ENCODE measurements at places on chromosomes 5 and 9.

- DNase-seq, result no peak
Observed at GRCh38 chr9:35273591-35273990, 111.8 kb downstream of the UNC13B start.

DNA sequence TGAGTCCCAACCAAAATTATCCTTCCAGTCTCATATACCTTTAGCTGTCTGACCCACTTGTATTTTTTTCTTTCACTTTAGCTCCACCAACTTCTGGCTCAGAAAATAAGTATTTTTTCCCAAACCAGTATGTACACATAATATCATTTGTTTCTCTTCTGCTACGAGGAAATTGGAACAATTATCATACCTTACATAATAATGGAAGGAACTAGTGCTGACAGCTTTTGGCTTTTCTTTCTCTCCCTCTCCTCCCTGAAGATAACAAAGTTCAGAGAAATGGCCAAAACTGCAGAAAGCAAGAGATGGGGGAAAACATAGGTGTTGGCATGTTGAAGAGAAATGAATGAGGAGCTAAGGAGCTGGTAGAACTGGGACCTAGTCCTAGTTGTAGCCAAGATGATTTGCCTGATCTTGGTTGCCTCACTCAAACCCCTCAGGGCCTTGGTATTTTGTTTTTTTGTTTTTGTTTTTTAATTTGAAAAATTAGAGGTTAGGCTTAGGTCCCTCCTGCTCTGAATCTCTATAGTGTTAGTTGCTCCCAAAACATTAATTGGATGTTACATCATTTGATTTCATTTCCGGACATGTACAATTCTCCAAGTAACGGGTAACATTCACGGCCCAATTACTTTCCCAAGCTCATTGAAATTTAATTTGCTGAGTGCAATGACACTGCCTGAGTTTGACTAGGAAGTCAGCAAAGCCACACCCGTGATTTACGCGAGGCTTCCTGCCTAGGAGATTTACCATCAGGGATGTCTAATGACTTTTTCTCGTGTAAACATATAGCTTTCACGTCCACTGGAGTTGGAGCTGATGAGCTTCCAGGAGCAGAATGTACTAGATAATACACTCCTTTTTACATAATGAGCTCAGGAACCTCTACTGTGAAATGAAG lies 291.6 kb downstream of the TLE1 start:
- no peak for DNase-seq

DNA sequence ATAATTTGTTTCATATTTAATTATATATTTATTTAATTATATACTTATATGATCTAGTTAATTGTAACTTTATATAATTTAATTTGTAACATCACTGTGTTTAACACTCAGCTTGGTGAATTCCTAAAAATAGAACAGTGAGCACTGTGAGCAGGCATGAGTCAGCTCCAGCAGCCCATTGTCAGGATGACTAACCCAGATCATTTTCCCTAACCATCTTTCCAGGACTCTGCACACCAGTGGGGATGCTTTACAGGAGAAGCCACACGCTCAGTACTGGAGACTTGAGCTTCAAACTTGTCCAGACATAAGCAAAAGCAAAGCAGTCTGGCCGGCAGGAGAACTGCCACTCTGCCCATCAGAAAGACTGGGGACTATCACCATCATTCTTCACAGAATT lies 446.2 kb upstream of the TRPC7 start:
- peak; percentile 4 for DNase-seq

DNA sequence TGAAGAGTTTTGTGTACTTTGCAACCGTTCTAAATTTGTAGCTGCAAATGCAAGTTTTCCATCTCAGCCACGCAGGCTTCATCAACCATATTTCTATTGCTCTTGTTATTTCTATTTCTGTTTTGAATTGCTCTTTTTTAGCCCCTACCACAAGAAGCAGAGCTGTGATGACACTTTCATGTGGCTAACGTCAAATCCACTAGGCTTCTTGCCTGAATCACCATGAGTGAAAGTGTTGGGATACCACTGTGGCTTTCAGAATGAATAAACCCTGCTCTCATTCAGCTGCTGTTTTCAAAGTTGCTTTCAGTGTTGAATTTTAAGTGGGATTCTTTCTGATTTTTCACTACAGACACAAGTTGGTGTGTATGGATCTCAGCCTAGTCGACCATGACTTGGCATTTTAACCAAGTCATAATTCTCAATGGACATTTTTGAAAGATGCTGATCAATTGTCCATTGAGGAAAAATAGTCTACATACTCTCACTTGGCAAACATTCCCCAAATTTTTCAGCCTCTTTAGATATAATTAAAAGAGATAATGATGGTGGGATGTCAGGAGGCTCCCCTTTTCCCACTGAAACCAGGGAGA lies 41.0 kb upstream of the MTAP start:
- DNase-seq, result no peak

DNA sequence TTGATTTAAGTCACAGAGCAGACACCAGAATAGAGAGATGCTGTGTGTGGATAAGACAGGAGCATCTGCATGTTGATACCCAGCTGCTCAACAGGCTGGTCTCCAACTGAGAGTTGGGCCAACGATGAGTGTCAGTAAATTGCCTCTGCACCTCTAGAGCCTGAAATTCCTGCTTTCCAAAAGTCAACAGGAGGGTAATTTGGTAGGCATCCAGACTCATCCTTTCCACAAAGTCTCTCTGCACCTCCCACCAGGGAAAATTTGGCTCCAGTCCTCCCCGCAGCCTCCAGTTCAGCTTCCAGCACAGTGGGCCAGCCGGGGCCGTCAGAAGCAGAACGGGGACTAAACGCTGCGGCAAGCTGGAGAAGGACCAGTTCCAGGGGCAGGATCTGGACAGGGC lies 136.9 kb downstream of the RFK start:
- no peak for DNase-seq

DNA sequence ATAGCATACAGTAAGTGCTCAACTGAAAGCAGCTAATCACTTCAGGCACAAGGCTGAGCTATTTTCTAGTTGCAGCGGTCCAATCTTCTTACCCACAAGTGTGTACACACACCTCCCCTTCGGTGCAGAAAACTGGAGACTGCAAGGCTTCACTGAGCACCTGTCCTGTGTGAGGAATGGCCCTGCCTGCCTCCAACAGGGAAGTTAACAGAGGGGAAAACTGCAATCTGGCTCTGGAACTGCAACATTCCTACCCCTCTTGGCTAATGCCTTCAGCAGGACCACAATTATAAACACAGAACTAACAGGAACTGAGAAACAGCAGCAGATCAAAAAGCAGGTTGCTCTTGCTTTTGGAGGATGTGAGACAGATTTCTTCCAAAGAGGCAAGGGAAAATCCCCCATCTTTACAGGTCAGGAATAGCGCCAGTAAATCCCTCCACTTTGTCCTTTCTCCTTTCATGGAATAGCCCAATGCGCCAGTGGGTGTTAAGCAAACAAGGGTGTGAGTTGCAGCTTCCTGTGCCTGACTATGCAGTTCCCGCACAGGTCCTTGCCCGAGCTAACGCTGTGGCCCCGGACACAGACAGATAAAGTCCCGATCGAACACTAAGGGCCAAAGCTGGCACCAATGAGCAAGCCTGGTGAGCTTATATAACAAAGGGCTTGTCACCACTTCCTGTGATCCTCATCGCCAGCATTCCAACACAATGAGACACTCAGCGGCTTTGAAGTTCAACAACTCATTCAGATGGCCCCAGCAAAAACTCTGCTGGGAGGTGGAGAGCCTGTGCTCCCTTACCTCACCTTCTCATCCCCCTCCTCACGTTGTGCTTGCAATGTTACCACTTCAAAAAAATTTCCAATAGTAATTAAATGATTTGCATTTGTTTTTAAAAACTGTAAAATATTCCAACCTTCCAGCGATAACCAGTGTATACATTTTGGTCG lies 21.5 kb downstream of the SHB start:
- peak; percentile 56 for DNase-seq

DNA sequence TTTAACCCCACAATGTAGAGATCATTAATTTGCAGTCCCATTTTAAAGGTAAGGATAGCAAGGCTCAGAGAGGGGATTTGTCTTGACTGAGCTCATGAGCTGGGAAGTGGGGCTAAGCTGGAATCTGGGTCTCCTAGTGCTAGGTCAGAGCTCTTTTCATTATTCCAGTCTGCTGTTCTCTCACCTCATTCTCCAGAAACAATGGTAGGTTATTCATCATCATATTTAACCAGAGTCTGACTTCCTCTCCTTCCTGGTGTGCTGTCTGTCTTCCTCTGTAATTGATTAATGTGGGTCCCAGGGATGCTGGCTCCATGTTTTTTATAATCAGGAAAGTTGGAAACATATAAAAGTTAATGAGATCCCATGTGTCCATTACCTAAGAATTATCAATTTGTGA lies 20.6 kb downstream of the C9orf43 start:
- no peak for DNase-seq
